ENCODE measurements at places on chromosomes 12 and 14.

DNA sequence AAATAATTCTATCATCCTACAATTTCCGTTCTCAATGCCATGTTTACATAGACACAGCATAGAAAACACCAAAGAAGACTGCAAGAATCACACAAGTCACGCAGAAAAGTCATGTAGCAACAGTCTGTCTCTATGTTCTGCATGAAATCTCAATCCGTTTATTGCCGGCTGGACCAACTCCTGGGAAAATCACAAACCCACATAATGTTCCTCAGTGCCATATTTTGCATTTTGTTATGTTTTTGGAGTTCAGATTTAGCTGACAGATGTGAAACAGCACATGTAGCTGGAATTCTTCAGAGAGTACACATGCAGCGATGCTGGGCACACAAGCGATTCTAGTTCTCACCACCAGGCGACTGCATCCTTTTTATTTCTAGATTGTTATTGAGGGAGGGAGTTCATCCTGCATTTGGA, 193.1 kb downstream of the APAF1 start:
- no peak for DNase-seq

DNA sequence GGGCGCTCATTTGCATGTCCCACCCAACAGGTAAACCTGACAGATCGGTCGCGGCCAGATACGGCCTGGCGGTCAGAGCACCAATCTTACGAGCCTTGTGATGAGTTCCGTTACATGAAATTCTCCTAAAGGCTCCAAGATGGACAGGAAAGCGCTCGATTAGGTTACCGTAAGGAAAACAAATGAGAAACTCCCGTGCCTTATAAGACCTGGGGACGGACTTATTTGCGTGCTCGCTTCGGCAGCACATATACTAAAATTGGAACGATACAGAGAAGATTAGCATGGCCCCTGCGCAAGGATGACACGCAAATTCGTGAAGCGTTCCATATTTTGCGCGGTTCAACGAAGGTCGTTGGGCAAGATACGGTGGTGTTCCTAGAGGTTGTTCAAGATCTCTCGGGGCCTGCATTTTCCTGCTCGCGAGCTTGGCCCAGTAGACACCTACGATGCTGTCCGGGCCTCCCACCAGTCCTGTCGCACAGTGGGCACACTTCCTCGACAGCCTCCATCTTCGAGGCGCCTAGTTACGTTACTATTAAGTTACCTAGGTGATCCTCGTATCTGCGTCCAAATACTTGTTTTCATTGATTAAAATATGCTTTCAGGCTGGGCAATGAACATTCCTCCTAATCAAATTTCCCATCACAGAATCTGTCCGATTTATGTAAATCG, at the start of gene RNU6-7:
Gene RNU6-7 (plus strand): TSS at position 230 of the 675 bp plus-strand sequence.
- peak; percentile 4 for DNase-seq

GRCh38 chr12:95851606-95852005, 7.1 kb upstream of the SNRPF start:
- DNase-seq = no peak

GRCh38 chr12:57897286-57897974, 43.9 kb upstream of the ATP23 start:
- no peak for DNase-seq

- DNase-seq = no peak
Observed at GRCh38 chr14:79680087-79680486, 531.2 kb downstream of the DIO2 start.
